Activated naive CD4-positive, alpha-beta T cell treated with anti-CD3 and anti-CD28 coated beads, Interleukin-2, amount 50 U/mL, for 72 hours (primary cell): ENCODE measurements at places on chromosomes 11 and 22. TPM values are rescaled to one million over a fixed set of nuclear protein-coding genes. Genes with fewer than 3 reads are reported as not detected.

Gene TOLLIP
- total RNA-seq = 29.5 TPM

- DNase-seq = no peak
Observed at GRCh38 chr11:132072044-132072857, 701.8 kb downstream of the NTM start.

GRCh38 chr11:85589373-85589772 is 37.8 kb downstream of the DLG2 start:
- DNase-seq = no peak

DNA sequence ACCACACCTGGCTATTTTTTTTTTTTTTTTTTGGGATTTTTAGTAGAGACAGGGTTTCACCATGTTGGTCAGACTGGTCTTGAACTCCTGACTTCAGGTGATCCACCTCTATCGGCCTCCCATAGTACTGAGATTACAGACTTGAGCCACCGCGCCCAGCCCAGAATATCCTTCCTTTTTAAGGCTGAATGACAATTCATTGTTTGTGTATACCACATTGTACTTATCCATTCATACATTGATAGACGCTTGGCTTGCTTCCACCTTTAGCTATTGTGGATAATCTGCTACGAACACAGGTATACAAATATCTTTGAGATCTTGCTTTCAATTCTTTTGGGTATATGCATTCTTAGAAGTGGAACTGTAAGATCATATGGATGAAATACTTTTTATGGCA is 10.8 kb upstream of the RASSF10 start:
- DNase-seq = no peak

Gene NRGN
- total RNA-seq = 12.2 TPM

GRCh38 chr11:65945430-65945911 is at the start of gene TSGA10IP:
TSGA10IP (plus strand) TSS chr11:65945480; CDS start chr11:65945676, 196 bp downstream.
- no peak for DNase-seq

GRCh38 chr11:58844361-58845005 is at the start of gene GLYATL2:
GLYATL2 (minus strand) TSS chr11:58844704; CDS start chr11:58839612, 5,092 bp downstream.
- no peak for DNase-seq

- peak; percentile 54 for DNase-seq
Observed at GRCh38 chr11:72240461-72241290, 3.3 kb downstream of the PHOX2A start.

- no peak for DNase-seq
Observed at GRCh38 chr11:133995066-133995465, 38.3 kb upstream of the IGSF9B start.

DNA sequence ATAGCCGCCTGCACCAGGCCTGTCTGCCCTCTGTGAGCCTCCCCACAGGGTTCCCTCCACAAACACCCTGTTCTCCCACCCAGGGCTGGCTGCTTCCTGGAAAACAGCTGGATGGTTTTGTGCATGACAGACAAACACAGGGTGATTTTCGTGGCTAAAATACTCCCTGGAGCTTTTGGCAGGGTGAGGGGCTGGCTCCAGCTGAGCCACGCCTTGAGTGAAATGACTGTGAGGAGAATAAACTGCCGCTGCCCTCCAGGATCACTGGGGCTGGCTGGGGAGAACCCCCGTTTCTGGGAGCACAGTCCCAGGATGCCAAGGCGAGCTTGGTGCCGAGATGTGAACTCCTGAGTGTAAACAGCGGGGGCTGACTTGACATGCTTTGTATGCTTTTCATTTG is 20.3 kb upstream of the PPP6R3 start:
- DNase-seq = no peak

GRCh38 chr11:36488096-36488495 is 22.0 kb downstream of the TRAF6 start:
- no peak for DNase-seq

DNA sequence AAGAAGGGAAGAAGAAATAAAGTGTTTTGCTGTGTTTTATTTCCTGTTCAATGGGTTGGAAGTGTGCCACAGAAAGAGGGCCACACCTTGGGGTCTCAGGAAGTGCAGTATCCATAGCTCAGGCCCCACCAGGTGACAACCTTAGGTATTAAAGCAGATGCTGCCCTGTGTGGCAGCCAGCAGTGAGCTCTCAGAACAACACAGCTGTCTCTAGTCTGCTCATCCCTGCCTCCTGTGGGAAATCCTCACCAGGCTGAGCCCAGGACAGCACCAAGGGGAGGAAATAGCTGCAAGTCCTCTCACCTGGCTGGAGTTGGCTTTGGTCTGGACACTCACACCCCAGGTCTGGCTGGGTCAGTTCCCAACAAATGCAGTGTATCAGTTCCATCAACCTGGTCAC is 25.1 kb downstream of the ARL14EP start:
- DNase-seq = no peak

Gene SF3A1
- total RNA-seq = 229 TPM

DNA sequence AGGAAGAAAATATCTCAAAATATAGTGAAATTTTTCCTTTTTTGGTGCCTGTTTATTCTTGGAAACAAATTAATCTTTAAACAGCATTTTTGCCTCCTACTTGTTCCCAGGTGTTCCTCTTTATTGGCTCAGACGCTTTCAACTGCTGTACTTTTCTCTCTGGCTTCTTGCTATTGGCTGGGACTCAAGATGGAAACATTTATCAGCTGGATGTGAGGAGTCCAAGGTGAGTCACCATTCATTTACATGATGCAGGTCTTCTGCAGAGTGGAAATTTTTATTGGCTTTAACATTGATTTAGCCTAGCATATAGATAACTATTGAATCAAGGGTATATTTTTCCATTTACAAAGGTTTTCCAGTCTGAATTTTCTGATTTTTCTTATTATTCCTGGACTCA is 34.4 kb upstream of the DNAJB13 start:
- no peak for DNase-seq

DNA sequence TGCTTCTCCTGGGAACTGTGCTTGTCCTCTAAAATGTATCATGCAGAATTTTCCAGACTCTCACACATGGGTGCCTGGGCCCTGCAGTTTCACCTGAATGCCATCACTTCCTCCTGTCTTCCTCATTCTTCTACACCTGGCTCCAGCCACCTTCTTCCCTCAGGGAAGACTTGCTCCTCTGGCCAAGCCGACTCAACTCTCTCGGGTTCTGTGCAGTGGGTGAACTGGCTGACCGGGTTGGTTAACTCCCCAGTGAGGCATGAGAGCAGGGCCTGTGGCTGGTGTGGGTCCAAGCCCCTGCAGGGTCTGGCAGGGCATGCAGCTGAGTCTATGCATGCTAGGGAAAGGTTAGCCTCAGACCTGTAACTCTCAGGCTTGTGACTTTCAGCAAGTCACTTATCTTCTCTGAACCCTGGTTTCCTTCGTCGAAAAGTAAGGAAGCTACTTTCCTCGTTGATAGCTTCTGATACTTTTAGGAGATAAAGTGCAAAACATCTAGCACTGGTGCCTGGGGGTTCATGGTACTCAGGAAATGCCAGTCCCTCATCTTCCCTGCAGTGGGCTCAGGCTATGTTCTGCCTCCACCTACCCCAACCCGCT is 11.9 kb downstream of the CD82 start:
- no peak for DNase-seq

DNA sequence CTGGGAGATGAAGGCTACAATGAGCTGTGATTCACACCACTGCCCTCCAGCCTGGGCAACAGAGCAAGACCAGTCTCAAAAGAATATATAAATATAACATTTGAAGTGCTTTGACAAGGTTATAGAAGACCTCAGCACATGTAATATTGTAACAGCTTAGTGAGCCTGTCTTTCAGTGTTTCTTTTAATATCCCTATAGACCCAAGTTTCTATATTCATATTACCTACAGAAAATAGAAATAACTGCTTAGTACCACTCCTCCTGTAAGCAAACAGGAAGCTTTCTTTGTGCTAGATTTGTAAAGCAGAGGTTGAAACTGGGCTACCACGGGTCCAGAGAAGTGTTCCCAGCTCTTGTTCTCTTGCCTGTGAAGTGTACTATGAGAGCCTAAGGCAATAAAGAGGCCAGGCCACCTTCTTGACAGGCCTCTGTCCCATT is 68.2 kb downstream of the PPP2R1B start:
- no peak for DNase-seq

DNA sequence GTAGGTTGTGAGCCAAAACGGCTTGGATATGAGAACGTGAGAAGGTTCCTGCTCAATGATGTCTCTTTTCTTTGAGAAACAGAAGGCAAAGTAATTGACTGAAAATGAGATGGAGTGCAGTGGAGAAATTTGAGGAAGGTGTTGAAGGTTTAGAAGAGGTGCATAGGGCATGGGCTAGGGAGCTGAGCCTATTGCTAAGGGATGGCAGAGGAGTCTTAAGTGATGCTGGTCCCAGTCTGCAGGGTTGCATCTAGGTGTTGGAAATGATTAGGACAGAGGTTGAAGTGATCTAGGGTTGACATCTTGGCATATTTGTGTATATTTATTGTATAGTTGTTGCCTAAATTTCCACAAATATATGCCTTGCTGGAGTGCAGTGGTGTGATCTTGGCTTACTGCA is 2.3 kb downstream of the BIRC3 start:
- no peak for DNase-seq

Gene TMEM134
- total RNA-seq = 77.9 TPM

Gene SLCO2B1
- total RNA-seq = not detected

Gene GAB2
- total RNA-seq = 2.8 TPM

Gene ACRV1
- not detected for total RNA-seq

DNA sequence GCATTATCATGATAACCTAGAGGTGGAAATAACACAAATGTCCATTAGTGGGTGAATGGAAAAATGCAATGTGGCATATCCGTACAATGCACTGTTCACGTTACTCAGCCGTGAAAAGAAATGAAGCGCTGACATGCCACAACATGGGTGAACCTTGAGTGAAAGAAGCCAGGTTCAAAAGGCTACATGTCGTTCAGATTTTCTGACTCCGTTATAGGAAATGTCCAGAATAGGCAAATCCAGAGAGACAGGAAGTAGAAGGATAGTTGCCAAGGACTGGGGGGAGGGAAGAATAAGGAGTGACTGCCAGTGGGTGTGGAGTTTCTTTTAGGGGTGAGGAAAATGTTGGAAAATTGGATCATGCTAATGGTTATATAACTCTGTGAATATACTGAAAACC is 133.8 kb downstream of the ATXN10 start:
- DNase-seq = no peak

GRCh38 chr11:130614591-130614990 is 166.1 kb downstream of the ADAMTS15 start:
- no peak for DNase-seq

Gene MUC2
- not detected for total RNA-seq

Gene ANO5
- total RNA-seq = 0.02 TPM

Gene TESMIN
- total RNA-seq = 6.3 TPM

Gene PATE2
- total RNA-seq = not detected

GRCh38 chr11:69445131-69445470 is 36.4 kb upstream of the LINC01488 start:
- DNase-seq = no peak

GRCh38 chr22:42064629-42065028 is 6.0 kb downstream of the NAGA start:
- no peak for DNase-seq

Gene MMP7
- not detected for total RNA-seq

Gene KRTAP5-9
- total RNA-seq = not detected

- DNase-seq = no peak
Observed at GRCh38 chr22:47281126-47282106, 519.0 kb downstream of the TBC1D22A start.

- peak; percentile 36 for DNase-seq
Observed at GRCh38 chr11:12109591-12110196, 696 bp upstream of the MICAL2 start.

GRCh38 chr11:488992-489391 is 18.1 kb downstream of the RNH1 start:
- DNase-seq = no peak

GRCh38 chr11:122046846-122047245 is 69.2 kb downstream of the BLID start:
- DNase-seq = no peak

Gene EPS8L2
- total RNA-seq = 2.4 TPM

Gene PPARA
- 13.1 TPM for total RNA-seq

Gene MPPED1
- total RNA-seq = not detected

Gene ZNF215
- 1.5 TPM for total RNA-seq

DNA sequence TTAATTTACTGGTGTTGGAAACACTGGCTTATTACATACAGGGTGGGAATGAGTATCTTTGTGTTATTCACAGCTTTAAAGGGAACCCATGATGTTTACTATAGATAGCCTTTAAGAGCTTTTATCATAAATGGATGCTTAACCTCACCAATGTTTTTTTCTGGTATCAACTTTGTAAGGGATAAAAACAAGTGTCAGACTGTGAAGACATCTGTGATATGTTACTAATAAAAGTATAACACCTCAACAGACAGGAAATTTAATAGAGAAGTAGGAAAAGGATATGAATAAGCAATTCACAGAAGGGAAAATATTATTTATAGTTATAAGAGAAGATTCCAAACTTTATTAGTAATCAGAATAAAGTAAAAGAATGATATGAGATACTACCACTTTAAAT is 46.3 kb downstream of the ACAT1 start:
- no peak for DNase-seq

Gene KRTAP5-1
- not detected for total RNA-seq

DNA sequence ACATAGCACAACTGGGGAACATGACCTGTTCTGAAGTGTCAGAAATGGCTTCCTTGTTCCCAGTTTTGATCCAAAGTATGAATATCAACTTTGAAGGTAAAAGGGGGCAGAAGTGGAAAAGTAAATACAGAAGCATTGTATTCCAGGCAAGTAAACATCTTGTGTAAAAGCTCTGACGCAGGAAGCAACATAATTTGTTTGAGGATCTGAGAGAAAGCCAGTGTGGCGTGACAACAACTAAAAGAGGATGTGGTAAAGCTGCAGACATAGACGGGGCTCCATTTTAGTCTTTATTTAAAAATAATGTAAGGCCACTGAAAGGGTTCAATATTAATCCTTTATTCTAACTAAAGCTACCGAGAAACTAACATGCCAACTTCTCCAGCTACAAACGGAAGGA is 310.2 kb downstream of the DLG2 start:
- no peak for DNase-seq

Gene FGF3
- total RNA-seq = not detected

Gene TLCD5
- 1.2 TPM for total RNA-seq

DNA sequence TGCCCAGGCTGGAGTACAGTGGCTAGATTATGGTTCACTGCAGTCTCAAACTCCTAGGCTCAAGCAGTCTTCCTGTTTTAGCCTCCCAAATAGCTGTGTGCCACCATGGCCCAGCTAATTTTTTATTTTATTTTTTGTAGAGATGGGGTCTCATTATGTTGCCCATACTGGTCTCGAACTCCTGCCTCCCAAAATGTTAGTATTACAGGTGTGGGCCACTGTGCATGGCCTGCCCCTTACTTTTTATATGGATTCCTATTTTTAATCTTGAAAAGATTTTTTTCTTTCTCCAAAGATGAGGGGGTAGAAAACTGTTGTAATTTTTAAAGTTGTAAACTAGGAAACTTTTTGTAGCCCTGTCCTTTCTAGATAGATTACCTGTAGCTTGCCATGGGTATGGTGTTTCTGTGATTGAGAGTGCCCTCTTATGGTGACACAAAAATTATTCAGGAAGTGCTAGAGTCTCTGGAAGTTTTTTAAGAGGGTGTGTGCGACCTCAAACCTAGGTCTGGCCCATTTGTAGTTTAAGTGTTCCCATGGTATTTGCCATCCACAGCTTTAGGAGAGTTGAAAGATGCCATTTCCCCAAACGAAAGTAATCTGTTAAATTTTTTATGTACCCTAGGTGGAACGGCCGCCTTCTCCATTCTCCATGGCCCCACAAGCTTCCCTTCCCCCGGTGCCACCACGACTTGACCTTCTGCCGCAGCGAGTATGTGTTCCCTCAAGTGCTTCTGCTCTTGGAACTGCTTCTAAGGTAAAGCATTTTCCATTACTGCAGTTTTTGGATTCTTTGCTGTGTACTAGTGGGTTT is 32.4 kb downstream of the MCAM start:
- no peak for DNase-seq

GRCh38 chr11:111067994-111068393 is 177.5 kb upstream of the POU2AF2 start:
- DNase-seq = no peak
